ENCODE measurements at places on chromosomes 16 and 17. TPM values are rescaled to one million over a fixed set of nuclear protein-coding genes. Genes with fewer than 3 reads are reported as not detected.
A peak's percentile ranks its signal among the peaks of the same experiment; 100 is the strongest.

DNA sequence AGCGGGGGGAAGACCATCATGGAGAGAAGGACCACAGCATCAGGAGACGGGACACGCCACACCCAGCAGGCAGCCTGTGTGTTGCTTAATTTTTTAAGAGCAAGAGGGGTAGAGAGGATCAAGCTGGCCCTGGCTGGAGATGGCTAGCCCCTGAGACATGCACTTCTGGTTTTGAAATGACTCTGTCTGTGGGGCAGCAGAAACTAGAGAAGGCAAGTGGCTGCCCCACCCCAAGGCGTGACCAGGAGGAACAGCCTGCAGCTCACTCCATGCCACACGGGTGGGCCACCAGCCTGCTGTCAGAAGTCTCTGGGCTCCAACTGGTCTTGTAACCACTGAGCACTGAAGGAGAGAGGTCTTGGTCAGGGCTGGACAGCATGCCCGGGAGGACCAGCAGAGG, 75.5 kb downstream of the SOCS1 start:
- no peak for DNase-seq

The TMEM220 gene
- 11.8 TPM for total RNA-seq

GRCh38 chr16:3819746-3820724, 60.5 kb downstream of the CREBBP start:
- DNase-seq, result no peak

GRCh38 chr16:74723256-74723655, 22.6 kb upstream of the MLKL start:
- DNase-seq, result no peak

GRCh38 chr17:29070308-29070707, 27.4 kb downstream of the PIPOX start:
- no peak for DNase-seq

The TPPP3 gene
- 39.3 TPM for total RNA-seq

GRCh38 chr17:1461198-1461944, 5.3 kb upstream of the CRK start:
- no peak for DNase-seq

DNA sequence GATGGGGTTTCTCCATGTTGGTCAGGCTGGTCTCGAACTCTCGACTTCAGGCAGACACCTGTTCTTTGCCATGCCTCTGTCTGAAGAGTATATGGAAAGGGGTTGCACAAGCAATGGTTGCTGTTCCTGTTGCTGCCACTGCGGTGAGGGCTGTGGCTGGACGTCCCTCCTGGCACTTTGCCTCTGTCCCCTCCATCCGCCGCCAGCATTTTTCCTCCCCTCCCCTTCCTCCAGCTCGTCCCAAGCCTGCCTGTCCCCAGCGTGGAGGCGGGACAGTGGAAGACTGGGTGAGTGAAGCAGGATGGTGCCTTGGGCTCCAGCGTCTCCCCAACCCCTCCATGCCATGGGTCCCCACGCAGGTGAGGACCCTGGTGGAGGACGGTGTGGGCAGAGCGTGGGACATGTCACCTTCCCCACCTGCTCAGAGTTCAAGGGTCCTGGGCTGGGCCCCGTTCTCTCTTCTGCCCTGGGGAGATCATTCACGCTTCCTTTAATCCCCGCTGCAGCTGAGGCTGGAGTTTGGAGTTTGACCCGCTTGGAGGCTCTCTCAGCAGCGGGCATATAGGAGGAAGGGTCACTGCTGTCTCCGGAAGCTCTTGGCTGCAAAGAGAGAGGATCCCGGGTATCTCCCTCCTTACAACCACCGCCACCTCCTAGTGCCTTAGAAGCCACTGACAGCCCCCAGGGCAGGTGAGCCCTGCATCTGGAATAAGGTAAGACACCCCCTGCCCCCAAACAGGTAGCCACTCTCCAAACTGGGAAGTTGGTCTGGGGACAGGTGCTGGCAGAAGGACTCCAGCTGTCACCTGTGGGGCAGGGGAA, at the start of gene SLC5A11:
SLC5A11 (plus strand) TSS at position 238 of the 822 bp plus-strand sequence. CDS start 12,681 bp downstream, outside the sequence.
- no peak for DNase-seq

The CRYBA1 gene
- total RNA-seq, result not detected

- DNase-seq, result no peak
These were observed 4.4 kb upstream of the RNF43 start for GRCh38 chr17:58421711-58422110.

DNA sequence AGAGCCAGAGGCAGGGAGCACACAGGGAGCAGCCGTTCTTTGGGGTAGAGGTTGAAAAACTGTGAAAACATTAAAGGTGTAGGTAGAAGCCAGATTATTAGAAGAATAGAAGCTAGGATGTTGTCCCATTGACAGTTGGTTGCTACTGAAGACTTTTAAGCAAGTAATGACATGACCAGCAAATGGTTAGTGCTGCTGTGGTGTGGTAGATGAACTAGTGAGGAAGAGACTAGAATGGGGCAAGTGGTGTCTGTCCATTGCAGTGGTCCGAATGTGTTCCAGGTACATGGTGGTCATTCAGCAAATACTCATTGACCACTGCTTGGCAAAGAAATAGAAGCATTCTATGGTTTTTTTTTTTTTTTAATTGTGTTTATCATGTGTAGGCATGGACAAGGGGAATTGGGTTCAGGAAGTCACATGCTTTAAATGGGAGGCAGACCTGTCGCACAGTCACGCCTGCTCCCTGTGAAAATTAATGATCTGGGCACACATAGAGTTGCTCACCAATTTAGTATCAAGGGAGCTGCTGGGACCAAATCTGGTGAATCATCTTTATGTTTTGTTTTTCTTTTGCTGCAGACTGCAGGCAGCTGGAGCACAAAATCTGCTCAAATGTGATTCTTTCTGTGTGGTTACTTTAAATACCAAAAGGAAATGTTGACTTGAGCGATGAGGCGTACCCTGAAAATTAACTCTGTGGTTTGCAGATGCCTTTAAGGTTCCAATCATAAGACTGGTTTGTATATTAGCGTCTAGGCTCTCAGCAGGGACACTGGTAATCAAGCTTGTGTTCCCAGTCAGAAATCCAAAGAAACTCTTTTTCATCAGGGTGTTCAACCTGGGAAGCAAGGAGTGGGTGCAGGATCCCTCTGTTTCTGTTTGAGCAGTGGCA, 30.7 kb downstream of the YPEL2 start:
- peak; percentile 26 for DNase-seq

DNA sequence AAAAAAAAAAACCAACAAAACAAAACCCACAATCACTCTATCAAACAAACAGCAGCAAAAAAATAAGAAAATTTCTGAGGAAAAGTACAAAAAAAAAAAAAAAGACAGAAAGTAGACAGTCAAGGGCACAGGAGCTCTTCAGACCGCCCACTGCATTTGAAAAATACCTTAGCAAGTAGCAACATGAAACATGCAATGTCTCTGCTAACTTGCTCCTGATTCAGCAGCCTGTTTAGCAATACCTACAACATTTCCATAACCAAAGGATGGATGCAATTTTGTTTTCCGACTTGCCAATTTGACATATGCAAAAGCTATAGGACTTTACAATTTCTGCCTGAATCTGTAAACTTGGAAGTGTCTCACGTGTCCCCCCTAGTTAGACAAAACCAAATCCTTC, 57.4 kb downstream of the SYNRG start:
- DNase-seq, result no peak

The FOXL1 gene
- 8.9 TPM for total RNA-seq

The HS3ST3B1 gene
- total RNA-seq, result 0.97 TPM

Data from posterior vena cava (tissue), 2 donors.